ENCODE measurements at places on chromosomes 4 and X. TPM values are rescaled to one million over a fixed set of nuclear protein-coding genes. Genes with fewer than 3 reads are reported as not detected.

GRCh38 chrX:10158279-10159144, 1.7 kb downstream of the CLCN4 start:
- peak; percentile 79 for ATAC-seq

DNA sequence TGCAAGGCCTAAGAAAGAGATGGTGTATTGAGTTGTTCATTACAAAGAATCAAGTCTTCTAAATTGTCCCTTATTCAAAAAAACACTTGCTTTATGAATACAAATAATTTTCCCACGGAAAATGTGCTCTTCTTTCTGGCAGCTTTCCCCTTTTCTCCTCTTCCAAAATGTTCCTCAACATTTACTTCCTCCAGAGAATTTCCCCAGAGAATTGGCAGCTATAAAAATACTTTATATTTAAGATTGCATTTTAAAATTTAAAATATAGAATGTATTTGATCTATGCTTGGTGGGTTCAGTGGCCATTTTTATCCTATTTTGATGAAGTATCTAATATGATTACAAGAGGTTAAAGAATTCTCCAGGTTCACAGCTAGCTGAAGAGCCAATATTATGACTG, 521.0 kb downstream of the IQCM start:
- ATAC-seq: no peak

Gene NSD2
- 44.5 TPM for total RNA-seq

DNA sequence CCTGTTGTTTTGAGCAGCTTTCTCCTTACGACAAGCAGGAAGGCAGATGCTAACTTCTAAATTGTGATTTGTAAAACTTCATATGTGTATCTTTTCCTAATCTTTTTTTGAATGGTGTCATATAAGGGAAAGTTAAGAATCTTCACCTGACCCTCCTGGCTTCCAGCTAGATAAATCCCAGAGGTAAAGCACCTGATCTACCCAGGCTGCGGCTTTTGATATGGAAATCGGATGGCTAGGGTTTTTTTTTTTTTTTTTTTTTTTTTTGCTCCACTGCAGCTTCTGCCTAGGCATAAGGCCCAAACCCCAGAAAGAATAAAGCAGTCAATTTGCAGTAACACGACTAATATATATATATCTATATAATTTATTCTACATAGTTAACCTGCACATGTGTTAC, 10.0 kb downstream of the MAB21L2 start:
- ATAC-seq: no peak

GRCh38 chrX:17580539-17581152, 156.6 kb upstream of the SCML1 start:
- ATAC-seq: peak; percentile 65

Gene EGFL6
- total RNA-seq: 6.8 TPM

Gene ASB11
- 0.13 TPM for total RNA-seq

- no peak for ATAC-seq
Measured at GRCh38 chr4:17535906-17536305, 20.9 kb downstream of the CLRN2 start.

Gene COL4A6
- total RNA-seq: 6.5 TPM

Gene DUSP9
- 0.75 TPM for total RNA-seq

DNA sequence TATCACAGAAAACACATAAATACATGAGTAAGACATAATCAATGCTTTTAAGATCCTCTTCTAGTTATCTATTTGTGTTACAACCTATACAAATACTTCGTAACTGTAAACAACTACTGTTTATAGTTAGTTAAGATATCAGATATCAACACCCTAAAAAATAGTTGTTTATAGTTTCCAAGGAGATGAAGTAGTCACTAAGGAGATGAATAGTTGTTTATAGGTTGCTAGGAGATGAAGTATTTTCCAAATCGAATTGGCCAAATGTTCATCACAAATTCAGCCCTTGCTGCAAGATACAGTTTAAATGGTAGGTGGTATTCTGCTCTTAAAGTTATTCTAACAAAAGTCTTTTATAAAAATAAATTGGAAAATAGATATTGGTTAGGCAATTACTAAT, 618.2 kb upstream of the PCDH10 start:
- no peak for ATAC-seq

DNA sequence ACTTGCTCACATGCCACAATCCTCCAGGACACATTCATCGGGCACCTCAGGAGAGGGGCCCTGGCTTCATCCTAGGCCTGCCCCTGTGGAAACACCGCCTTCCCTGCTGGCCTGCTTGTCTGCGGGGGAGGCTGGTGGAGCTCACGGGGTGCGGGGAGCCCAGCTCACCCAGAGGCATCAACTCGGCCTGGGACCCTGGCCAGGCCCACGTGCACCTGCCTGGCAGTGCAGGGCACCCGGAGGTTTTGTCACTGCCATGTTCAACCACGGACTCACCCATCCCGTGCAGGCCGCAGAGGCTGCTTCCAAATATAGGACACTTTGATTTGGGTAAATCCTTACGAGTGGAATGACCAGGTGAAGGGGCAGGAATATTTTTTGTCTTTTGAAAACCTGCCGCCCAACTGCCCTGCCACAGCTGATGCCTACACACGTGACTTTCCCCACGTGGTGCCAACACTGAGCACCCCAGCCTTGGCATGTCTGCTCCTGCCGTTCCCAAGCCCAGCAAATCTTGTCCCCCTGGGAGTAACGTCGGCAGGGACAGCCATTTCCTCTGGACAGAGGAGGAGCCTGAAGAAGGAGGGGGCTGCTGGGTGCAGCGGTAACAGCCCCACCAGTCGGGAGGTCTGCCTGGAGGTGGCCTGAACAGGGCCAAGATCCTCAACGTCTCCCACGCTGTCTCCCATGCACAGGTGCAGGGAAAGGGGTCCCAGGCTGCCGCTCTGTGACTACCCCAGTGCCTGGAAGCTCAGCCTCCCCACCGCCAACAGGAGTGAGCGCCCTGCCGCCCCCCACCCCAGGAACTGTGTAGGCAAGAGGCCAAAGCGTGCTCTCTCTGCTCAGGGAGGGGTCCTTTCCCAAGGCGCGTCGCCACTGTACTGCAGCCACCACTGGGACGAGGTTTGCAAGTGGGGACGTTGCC, 8.5 kb downstream of the MXD4 start:
- ATAC-seq: no peak

DNA sequence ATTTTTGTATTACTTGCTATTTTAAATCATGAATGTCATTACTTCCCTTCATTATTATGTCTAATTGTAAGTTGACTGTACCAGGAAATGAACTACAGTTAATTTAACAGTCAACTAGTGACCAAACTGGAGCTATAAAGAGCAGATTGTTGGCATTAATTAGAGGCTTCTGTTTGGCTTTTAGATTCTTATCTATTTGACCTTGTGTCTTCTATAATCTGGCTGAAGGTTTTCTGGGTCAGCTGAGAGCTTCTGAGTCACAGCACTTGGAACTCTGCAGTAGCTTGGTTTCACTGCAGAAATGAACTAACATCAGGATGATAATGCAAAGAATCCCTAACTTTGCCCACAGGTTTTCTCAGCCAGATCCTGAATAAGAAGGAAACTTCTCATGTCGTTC, 169.2 kb upstream of the LEF1 start:
- ATAC-seq: no peak

- peak; percentile 84 for ATAC-seq
Measured at GRCh38 chr4:180058691-180059215, 2184.4 kb upstream of the TENM3 start.

DNA sequence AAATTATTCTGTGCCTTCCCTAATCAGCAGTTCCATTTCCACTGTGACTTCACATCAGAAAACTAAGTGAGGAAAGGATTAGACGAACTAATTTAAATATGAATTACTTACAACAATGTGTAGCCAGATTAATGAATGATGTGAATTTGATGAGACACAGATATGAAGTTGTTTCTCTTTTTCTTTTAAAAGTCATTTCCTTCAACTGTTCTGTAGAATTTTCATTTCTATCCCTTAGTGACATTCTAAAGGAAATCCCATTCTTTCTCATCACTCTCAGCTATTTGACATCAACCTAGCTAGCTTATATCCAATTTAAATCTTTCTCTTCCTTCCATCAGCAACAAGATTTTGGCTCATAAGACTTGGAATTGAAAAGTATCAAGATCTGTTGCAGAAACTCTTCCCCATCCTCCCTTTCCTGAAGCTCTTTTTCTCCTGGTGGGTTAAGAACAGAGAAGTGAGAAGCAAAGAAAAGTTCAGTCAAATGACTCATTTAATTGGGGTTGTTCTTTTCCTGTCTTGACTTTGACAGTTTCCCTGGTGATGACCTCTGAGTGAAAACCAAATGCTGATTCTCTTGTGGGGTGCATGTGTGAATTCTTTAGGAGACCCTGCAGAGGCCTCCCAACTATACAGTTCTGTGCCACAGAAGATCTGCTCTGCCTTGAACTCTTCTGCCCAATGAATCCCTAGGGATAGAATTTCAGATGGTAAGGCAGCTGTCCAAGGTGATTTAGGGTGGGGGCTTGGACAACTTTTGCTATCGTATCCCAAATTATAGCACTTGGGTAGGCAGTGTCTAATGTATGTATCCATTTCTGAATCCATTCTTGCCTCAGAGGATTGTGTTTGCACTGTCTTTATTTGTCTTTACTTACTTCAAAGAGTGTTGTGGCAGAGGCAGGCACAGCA, 232.5 kb upstream of the GPRIN3 start:
- no peak for ATAC-seq

Gene FAM47E
- 5.9 TPM for total RNA-seq

DNA sequence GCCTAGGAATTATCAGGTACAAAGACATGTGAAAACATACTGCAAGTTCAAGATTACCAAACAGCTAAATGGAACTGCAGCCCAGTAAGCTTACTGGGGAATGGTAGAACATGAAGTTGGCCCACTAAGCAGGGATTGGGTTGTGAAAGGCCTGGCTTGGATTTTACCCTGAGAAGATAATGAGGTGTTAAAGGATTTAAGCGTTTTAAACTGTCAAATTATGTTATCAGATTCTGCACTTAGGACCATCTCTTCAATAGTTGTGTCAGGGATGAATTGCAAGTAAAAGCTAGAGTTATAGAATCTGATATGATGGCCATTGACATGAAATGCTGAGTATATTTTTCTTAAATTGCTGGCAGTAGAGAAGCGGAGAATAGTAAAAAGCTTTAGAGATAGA, 225.7 kb downstream of the GRID2 start:
- no peak for ATAC-seq

Gene NSG1
- total RNA-seq: 1.5 TPM

DNA sequence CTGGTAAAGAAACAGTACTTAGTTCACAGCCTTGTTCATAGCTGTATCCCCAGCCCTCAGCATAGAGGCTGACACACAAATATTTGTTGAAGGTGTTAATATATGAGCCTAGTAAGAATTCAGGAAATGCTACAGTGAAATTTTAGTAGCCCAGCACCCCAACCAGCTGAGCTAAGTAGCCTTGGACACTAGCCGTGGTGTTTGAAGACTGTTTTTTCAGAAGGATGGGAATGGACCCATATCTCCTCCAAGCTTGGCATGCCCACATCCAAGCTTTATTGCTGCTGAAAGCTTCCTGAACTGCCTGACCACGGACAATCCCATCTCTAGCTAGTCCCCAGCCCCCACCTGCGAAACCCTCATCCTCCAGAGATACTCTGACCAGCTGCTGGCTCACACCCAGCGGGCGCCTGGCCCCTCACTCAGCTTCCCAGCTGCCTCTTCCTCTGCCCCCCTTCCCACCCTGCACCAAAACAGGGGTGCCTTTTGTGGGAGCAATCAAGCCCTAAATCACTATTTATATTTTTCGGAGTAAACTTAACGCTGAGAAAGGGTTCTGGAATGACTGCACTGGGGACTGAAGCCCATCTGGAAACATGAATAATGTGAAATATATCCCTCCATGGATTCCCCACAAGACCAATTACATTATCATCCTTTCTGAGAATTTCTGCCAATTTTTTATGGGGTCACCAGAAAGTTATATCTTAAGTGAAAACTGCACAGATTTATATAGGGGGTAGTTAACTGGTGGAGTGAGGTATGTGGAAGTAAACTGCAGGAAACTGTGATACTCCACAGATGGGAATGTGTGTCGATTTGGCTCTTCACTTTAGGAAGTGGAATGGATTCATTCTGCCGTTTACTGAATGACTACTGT, 41.1 kb upstream of the CBR4 start:
- no peak for ATAC-seq

GRCh38 chrX:24305905-24306304, 8.0 kb downstream of the SUPT20HL2 start:
- ATAC-seq: no peak

- ATAC-seq: no peak
Measured at GRCh38 chr4:99642725-99643489, 14.7 kb downstream of the C4orf54 start.

Gene IQCM
- 0.75 TPM for total RNA-seq

Gene CYLC1
- total RNA-seq: not detected
